ENCODE measurements at places on chromosomes 16 and 17.

DNA sequence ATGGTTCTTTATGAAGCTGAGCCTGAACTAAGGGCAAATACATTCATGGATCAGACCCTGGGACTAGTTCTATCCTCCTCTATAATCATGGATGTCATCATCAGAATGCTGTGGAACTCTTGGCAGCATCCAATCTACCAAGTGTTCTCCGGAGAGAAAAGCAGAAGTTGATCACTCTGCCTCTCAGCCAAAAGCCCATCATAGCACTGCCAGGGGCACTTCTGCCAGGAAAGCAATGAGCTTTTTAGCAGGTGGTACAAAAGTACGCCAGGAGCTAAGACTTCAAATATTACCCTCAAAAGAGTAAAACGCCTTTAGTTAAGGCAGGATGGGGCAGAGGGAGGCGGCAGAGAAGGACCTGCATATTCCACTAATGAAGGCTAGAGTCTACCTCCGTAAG lies 279.0 kb downstream of the SLC39A11 start:
- DNase-seq, result no peak

DNA sequence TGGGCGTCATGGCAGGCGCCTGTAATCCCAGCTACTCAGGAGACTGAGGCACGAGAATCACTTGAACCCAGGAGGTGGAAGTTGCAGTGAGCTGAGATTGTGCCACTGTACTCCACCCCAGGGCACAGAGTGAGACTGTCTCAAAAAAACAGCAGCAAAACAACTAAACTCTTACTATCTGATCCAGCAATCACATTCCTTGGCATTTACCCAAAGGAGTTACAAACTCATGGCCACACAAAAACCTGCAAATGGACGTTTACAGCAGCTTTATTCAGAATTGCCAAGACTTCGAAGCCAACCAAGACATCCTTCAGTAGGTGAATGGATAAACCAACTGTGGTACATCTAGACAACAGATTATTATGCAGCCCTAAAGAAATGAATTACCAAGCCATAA lies 4.0 kb downstream of the SIAH1 start:
- DNase-seq, result no peak

GRCh38 chr17:9890124-9890523 lies 14.9 kb downstream of the RCVRN start:
- DNase-seq, result peak; percentile 26

GRCh38 chr17:36807496-36808179 lies 129.6 kb upstream of the LHX1 start:
- no peak for DNase-seq

GRCh38 chr16:85673529-85674417 lies 15.0 kb downstream of the GINS2 start:
- DNase-seq, result no peak

DNA sequence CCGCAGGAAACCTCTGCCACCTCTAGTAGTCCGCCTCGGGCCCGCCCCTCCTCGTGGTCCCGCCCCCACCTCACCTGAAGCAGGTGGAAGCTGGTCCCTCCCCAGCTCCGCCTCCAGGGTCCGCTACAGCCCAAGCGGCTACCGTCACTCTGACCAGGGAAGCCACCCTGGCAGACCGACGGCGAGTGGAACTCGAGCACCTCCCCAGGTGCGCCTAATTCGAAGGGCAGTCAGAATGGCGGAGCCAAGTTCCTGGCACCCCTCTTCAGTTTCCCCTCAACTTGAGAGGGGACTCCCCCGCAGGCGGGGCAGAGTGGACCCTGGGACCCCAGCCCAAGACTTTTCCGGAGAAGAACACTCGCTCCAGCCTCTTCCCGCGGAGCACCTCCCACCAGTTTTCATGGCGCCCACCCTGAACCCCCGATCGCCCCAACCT lies 507 bp downstream of the FHOD1 start:
- DNase-seq, result no peak
